ENCODE measurements at places on chromosomes 3 and 15.

DNA sequence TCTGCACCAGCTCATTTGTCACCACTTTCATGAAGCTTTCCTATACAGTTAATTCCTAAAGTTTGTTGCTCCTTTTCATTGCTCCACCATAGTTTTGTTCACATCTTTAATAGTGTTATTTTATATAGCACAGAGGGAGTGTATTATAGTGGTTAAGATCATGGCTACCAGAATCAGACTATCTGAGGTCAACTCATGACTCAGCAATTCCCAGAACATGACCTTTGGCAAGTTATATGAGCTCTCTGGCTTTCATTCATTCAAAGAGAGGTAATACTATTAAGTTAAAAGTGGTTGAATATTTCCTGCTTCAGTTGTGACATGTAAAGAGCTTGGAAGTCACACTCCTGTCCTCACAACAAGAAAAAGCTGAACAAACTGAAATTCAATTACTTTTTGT, 1073.5 kb downstream of the NAALADL2 start:
- no peak for DNase-seq

GRCh38 chr3:61631108-61631769, 69.9 kb downstream of the PTPRG start:
- no peak for DNase-seq

- no peak for DNase-seq
Measured at GRCh38 chr3:14718539-14718938, 43.6 kb downstream of the C3orf20 start.

DNA sequence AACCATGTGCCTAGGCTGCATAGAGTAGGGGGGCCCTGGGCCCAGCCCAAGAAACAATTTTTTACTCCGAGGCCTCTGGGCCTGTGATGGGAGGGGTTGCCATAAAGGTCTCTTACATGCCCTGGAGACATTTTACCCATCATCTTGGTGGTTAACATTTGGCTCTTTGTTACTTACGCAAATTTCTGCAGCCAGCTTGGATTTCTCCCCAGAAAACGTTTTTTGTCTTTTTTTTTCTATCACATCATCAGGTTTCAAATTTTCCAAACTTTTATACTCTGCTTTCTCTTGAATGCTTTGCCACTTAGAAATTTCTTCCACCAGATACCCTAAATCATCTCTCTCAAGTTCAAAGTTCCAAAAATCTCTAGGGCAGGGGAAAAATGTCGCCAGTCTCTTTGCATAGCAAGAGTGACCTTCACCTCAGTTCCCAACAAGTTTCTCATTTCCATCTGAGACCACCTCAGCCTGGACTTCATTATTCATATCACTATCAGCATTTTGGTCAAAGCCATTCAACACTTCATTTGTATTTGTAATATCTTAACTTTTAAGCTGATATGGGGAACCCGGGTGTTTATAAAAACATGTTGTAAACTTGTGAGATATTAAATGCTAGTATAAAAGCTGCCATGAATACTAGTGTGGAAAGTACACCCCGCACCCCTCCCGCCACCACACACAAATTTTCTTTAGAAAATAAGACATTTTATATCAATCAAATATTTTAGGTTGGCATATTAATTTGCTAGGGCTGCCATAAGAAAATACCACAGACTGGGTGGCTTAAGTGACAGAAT, 56.0 kb upstream of the PLSCR4 start:
- DNase-seq, result no peak

DNA sequence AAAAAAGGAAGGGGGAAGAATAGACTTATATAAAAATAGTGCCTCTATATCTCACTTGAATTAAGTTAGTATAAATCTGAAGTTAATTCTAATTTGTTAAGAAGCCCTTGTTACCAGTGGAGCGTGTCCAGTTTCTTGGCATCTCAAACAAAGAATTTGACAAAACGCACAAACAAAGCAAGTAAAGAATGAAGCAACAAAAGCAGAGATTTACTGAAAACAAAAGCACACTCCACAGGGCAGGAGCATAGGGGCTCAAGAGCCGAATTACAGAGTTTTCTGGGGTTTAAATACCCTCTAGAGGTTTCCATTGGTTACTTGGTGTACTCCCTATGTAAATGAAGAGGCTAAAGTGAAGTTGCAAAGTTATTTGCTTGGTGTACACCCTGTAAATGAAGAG, 34.0 kb upstream of the GK5 start:
- no peak for DNase-seq

- no peak for DNase-seq
Measured at GRCh38 chr3:169133178-169134161, 530.0 kb downstream of the MECOM start.

- DNase-seq, result no peak
Measured at GRCh38 chr15:33022629-33023028, 171.9 kb downstream of the FMN1 start.

DNA sequence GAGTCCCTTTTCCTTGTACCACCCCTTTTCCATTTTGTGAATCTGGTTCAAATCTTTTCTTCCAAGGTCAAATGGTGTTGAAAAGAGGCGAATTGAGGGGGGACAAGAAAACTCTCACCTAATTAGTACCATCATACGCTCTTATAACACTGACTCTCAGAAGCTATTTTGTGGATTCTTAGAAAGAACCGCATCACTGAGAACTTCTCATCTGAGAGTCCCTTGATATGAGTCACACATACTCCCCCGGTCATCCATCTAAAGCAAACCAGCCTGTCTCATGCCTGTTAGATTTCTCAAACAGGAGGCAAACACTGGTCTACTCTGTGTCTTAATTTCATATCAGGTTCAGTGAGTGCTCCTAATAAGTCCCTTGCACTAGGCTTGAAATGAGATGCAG, 76.5 kb upstream of the SPRED1 start:
- DNase-seq, result no peak

DNA sequence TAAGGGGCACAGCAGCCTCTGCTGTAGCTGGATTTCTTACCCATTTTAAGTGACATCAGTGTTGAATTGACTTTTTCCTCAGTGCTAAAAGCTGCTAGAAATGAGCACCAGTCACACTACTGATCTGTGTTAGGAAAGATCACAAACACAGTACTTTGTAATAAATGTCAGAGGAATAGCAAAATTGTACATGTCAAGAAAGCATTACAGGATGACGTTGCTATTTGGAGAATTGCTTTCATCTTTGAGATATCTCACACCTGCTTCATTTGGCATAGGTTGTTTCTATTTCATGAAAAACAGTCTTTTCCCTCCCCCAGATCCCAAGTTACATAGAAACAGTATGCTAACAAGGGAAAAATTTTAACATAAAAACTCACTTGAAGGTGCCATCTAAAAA, 77.8 kb downstream of the SLC25A26 start:
- no peak for DNase-seq

DNA sequence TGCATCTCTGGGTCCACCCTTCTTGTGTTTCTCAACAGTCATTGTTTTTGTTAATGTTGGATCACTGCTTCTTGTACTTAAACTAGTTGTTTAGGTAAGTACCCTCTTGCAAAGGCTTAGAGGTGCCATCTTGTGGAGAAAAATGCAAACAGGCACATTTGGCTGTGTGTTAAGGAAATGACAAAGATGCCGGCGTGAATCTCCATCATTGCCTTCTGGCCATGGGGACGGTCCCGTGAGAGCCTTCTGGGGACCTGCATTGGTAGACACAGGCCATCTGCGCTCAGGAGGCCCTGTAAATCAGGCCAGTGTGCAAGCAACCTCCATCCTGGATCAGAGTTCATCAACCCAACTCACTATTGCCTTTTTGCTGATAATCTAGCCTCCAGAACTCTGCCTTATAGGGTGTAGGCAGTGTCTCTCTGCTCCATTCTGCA, 158.6 kb upstream of the NR2E3 start:
- DNase-seq, result no peak

- DNase-seq, result no peak
Measured at GRCh38 chr3:126999383-126999782, 16.5 kb downstream of the PLXNA1 start.

DNA sequence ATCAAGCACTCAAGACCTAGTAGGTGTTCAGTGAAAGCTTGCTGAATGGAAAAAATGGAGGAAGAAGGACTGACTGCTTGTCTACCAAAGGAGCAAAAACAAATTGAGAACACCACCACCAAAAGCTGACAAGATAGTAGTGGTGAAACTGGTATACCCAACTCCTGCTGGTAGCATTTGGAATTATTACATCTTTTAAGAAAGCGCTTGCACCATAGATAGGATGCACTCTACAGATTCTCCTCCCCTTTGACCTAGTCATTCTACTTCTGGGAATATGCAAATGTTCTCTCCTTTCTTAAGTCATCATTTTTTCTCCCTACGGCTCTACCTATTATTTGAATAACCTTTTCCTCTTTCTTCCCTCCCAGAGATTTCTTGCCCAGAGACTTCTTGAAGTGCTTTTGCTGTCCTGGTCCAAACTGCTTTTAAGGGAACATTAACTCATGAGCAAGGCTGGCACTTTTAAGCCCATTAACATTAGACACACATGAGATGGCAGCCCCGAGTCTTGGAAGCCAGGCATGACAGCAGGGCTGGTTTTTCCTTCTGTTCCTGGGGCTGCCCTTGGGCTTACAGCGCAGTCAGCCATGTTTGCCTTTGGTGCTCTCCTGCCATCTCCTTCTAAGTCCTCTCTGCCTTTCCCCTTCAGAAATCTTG, 75.0 kb upstream of the TLE3 start:
- no peak for DNase-seq
